NCI-H1092 treated with DMSO at 0.1 percent for 48 hours (cell line): ENCODE measurements at places on chromosomes 16 and 17.
A peak's percentile ranks its signal among the peaks of the same experiment; 100 is the strongest.

GRCh38 chr16:27511657-27512448, 37.9 kb downstream of the GTF3C1 start:
- no peak for DNase-seq

- DNase-seq, result no peak
These were observed 335.1 kb downstream of the HS3ST4 start for GRCh38 chr16:26026709-26027450.

DNA sequence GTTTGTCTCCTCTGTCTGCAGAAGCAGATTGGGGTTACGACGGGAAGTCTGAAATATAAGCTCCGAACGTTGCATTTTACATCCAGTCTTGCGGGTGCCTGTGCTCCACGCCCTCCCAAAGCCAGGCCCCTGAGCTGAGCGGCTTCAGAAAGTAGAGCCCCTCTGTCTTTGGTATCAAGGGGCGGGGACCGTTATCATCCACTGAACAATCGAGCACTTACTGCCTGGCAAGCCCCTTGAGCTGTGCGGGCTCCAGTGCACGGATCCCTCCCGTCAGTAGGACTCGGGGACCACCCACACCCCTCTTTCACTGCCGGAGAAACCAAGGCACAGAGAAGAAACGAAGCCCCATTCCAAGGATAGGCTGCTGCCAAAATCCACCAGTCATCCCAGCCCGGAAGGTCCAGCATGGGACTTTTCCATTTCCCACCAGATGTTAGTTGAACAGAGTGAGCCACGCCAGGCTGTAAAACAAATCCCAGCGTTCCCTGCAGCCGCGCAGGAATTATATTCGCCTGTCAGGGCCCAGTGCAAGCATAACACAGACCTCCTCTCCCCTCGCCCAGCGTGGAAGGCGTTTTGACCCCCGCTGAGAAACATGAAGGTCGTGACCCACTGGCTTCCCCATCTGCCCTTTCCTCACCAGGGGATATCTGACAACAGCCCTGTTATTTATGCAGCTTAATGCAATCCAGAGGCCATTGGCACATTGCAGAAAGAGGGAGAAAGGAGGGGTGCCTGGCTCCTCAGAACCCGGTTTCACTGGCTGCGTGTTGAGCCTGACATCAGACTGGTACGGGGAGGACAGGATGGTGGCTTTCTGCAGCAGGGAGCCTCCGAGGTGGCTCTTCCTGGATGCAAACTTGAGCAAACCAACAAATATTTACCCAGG, 212.2 kb upstream of the FOXF1 start:
- DNase-seq, result no peak

DNA sequence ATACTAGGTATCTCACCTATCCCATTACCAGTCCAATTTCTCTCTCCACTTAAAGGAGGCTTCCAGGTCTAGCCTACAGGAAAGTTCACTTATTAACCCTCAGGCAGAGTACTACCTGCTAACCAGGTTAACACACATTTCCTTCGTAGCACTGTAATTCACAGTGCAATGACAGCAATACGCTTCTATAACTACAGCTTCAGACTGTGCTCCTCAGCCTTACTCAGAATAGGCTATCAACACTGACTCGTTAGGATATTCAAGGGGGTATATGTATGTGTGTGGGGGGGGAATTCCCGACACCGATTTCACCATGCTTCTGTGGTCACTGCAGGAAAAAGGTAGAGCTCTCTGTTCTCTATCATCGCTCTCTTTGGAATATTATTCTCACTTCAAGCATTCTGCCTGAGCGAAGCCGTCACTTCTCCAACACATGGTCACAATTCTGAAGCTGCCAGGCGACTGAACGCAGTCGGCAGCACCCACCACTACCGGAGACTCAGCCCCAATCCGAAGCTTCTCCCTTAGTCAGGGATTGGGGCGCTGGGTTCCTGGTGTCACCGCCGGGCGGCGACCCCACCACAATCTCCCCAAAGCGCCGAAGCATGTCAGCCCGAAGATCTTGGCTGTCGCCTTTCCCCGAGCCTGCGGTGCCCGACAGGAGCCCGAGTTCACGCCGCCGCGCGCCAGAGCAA, 618 bp downstream of the GGA3 start:
- no peak for DNase-seq

GRCh38 chr17:39769974-39770587, 32.3 kb downstream of the GRB7 start:
- no peak for DNase-seq

DNA sequence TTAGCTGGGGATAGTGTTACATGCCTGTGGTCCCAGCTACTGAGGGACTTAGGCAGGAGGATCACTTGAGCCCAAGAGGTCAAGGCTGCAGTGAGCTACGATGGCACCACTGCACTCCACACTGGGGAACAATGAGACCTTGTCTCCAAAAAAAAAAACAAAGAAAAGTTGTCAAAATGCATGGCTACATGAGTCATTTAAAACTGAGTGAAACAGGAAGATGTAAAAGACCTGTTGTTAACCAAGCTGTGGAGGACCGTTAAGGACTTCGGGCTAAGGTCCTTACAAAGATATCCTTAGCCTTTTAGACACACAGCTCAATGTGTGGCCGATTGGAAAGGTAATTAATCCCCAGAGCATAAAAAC, 25.1 kb downstream of the ZP2 start:
- DNase-seq, result no peak

GRCh38 chr16:410516-411178, 9.0 kb downstream of the DECR2 start:
- DNase-seq, result no peak

GRCh38 chr16:71569621-71570020, 7.3 kb downstream of the TAT start:
- DNase-seq, result no peak

GRCh38 chr16:88048985-88049384, 97.8 kb downstream of the BANP start:
- DNase-seq, result no peak

GRCh38 chr16:1613728-1614455, 1.7 kb downstream of the CRAMP1 start:
- DNase-seq, result no peak

- no peak for DNase-seq
These were observed 60.7 kb upstream of the SREBF1 start for GRCh38 chr17:17897442-17897841.

DNA sequence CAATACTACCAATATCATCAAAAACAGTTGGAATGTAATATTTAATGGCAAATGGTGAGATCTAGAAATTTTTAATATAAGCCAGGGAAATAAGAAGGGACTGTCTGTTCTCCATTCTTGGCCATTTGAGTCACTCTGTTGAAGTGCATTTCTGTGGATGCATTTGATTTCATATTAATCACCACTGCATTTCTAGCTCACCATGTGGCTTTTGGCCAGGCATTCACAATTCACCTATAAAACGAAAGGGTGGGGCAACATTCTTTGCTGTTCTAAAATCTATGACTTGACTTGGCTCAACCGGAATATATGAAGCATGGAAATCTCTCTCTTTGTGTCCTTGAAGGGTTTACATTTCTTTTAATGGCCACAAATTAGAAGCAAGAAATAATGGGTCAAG, 483.0 kb downstream of the SLC39A11 start:
- no peak for DNase-seq

DNA sequence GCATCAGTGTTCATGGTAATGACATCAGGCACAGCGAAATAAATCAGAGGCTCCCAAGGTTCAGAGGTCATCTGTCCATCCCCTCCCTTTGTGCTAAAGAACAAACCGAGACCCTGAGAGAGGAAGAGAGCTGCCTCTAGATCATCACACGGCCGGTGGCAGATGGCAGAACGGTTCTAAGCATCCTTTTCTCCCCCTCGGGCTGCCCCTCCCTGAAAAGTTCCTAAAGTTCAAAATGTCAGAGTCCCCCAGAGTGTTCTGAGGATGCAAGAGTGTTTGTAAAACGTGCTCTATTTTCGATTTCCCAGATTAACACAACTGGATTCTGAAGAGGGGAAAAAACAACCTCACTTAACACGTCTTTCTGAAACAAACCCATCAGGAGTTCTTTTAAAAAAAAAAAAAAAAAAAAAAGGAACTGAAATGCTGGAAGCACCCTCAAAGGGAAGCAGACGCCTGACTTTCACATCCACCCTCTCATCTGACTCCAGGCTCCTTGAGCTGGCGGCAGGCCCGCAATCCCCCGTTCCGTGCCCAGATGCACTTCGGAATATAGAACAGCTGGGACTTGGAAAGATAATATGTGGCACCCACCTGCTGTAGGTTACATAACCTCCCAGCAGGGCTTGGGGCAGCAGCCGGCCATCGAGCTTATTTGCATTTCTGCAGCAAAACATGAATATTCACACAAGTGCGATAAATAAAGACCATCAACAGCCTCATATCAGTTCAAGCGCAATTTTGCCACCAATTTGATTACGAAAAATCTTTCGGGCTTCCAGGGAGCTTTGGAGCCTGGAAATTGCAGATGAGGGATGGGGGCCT, 115.5 kb upstream of the SMURF2 start:
- DNase-seq, result peak; percentile 74

- DNase-seq, result peak; percentile 82
These were observed 27.0 kb upstream of the RASD1 start for GRCh38 chr17:17523001-17523730.

GRCh38 chr17:38701504-38702165, 3.4 kb upstream of the MLLT6 start:
- DNase-seq, result peak; percentile 38

DNA sequence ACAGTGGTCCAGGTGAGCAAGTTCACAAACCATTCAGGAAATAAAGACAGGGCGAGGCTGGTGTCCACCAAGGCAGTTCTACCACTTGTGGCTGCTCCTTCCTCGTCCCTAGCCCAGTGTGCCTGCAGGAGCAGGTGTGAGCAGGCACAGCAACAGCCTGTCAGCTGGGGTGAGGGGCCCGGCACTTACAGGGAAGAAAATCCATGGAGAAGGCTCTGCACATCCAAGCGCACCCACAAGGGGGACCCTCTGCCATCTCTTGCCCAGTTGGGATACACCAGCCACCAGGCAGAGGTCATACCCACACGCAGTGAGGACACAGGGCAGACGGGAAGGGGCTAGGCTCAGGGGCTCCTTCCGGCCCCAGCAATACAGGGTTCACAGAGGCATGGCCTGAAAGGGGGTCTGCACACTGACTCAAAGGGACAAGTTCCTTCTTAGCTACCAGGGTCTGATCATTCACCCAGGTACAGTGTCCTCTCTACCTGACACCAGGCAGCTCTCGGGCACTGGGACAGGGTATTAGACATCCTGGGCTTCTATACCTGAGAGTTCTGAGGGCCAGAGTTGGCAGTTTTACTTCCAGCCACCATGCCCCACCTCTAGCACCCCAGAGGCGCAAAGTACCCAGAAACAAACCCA, 27.0 kb downstream of the CDIP1 start:
- DNase-seq, result peak; percentile 30

- DNase-seq, result no peak
These were observed 9.3 kb downstream of the CEP295NL start for GRCh38 chr17:78893684-78894083.

DNA sequence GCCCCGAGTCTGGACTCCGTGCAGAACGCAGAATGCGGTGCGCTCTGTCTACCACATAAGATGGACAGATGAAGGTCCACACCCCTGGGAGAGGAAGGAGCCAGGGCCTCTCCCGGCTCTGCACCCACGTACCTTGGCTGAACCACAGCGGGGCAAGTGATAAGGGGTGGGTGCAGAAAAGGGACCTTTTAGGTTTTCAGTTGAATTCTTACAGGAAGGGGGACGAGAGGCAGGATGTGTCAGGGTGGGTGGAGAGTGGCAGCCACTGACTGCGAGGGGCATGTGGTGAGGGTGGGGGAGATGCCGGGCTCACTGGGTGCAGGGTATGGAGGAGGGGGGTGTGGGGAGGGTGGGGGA, 372 bp downstream of the CD300A start:
- no peak for DNase-seq

DNA sequence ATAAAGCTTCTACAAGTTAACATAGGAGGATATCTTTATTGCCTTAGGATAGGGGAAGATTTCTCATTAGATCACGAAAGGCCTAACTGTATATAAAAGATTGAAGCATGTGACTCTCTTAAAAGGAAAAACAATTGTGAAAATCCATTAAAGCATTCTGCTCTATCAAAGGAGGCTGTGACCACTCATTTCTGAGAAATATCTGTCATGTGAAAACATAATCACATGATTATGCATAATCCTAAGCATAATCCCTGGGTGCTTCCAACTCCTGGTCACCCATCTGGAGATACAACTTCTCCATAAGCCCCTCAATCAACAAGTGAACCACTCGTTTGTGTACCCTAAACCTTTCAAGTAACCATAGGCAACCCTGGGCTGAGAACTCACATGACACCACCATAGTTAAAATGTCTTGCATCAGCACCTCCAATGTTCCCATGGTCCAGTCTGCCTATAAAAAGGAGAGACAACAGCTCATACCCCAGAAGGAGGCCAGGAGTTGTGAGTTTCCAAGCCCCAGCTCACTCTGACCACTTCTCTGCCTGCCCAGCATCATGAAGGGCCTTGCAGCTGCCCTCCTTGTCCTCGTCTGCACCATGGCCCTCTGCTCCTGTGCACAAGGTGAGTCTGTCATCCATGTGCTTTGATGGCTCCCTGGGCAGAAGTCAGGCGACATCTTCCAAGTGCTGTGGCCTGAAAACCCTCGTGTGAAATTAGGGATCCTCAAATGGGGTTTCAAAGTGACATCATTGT, at the start of gene CCL18:
CCL18 (plus strand) TSS at position 487 of the 756 bp plus-strand sequence; CDS start at position 558, 71 bp downstream.
- no peak for DNase-seq

DNA sequence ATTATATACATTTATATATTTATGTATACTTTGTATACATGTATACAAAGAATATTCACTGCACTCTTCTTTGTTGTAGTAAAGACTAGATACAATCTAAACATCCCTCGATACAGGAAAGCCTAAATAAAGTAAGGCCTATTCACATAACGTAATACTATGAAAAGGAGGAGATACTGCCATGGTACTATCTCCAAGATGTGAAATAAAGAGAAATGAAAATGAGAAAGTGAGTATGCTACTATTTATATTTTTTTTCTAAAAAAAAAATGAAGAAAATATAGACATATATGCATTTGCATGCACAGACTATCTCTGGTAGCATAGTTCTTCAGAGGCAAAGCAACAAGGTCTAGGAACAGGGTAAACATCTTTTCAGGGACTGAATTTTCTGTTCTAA, 19.4 kb downstream of the CFDP1 start:
- DNase-seq, result no peak

DNA sequence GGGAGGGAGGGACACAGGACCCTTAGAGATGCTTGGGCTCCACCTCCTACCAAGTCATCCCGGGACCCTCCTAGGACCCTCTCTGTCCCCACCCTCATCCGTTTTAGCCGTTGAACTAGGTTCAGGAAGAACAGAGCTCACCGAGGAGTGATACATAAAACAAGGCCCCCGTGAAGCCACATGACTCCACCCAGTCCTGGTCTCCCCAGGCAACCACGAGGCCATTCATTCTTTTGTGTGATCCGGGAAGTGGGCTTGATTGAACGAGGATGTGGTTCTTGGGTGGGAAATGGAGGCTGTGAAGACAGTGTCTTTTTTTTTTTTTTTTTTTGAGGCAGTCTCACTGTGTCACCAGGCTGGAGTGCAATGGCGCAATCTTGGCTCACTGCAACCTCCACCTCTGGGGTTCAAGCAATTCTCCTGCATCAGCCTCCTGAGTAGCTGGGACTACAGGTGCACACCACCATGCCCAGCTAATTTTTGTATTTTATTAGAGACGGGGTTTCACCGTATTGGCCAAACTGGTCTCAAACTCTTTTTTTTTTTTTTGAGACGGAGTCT, 14.8 kb downstream of the TRARG1 start:
- DNase-seq, result no peak
